ENCODE measurements at places on chromosomes 1 and 21. TPM values are rescaled to one million over a fixed set of nuclear protein-coding genes. Genes with fewer than 3 reads are reported as not detected.

NT5C1A gene
- total RNA-seq: not detected

- no peaks in the 10 kb centered on the region for H3K27me3 ChIP-seq
- no peak overlapping the region for H3K4me3 ChIP-seq
- no peak for DNase-seq
- H3K36me3 ChIP-seq: no peaks in the 10 kb centered on the region
Measured at GRCh38 chr1:53575141-53575954, 116.1 kb downstream of the DMRTB1 start.

DNA sequence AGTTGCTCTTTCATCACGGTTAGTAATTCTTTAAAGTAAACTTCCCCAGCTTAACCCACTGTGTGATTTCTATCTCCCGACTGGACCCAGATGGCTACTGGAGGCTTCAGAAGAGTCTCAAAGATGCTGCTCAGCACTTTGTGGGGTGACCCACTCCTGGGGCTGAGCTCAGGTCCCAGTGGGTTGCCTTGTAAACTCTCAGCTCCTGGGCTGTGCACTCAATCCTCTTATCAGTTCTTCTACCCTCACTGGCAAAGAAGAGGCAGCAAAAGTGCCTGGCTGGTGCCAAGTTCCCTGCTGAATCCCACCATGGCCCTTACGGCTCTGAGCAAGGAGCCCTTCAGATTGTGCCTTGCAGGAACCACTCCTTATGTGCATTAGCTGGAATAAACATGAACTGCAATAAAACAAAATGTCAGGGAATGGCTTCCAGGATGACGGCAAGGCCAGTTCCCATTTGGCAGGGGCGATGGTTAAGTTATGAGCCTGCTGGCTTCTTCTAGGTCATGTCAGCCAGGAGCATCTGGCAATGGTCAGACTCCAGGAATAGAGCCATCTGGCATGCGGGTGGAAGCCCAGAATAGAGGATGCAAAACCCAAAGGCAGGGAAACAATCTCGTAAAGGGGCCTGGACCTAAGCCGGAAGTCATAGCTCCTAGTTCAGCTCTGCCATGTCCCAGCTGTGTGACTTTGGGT, 6.8 kb downstream of the MYOC start:
- H3K4me1 ChIP-seq: peaks cover 15% of the 10 kb centered on the region
- H3K27me3 ChIP-seq: no peaks in the 10 kb centered on the region
- DNase-seq: no peak
- no peak overlapping the region for H3K4me3 ChIP-seq
- H3K36me3 ChIP-seq: no peaks in the 10 kb centered on the region

PGLYRP3 gene
- not detected for total RNA-seq

DNA sequence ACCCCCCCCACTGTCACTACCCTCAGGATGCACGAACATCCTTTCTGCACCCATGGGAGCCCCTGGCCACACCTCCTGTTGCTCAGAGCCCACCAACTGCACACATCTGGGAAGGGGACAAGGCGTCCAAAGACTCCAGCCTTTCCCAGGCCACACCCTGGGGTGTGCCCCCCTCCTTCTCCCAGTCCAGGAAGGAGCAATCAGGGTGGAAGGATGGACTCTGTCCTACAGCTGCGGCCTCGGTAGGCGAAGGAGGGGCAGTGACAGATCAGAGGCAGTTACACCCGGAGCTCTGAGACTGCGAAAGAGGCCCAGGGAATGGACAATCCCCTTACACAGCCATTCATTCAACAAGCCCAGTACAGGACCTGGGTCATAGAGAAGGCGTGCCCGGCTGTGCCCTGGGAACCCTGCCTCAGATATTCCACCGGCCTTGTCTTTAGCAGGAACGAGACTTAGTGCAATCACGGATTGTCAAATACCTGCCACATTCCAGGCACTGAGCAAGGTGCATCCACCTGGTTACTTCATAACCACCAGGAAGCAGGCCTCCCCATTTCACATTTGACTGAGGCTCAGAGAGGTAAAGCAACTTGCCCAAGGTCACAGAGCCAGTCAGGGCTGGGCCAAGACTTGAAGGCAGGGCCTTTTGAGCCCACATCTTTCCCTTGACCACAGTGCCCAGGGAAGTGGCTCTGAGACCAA, 9.4 kb downstream of the HSPG2 start:
- H3K27me3 ChIP-seq: no peaks in the 10 kb centered on the region
- DNase-seq: no peak
- H3K4me3 ChIP-seq: no peak overlapping the region
- peaks cover 85% of the 10 kb centered on the region for H3K4me1 ChIP-seq

ATXN7L2 gene
- total RNA-seq: 3.8 TPM

GRCh38 chr1:161196521-161197451, 2.1 kb downstream of the ADAMTS4 start:
- no peaks in the 10 kb centered on the region for H3K27me3 ChIP-seq
- H3K4me3 ChIP-seq: peak overlapping the region; percentile 40
- peaks cover 90% of the 10 kb centered on the region for H3K4me1 ChIP-seq

DNA sequence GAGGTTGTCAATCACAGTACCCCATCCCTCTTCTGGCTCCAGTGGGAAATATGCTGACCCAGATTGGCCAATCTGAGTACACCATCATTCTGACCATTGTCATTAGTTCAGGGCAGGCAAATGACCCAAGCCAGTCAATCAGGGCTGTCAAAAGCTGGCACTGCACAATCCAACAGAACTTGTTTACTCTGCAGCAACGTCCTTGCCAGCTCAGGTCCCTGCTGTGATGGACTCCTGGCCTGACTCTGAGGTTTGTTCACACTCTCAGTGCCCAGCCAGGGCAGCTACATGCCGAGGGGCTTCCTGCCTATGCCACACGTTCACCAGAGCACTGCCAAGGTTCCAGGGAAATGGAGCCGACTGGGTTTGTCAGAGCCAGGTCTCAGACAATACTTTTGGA, 14.7 kb upstream of the OVAAL start:
- H3K27ac ChIP-seq: no peak overlapping the region
- H3K36me3 ChIP-seq: no peaks in the 10 kb centered on the region
- no peaks in the 10 kb centered on the region for H3K27me3 ChIP-seq
- no peaks in the 10 kb centered on the region for H3K4me1 ChIP-seq
- no peak overlapping the region for H3K4me3 ChIP-seq

DNA sequence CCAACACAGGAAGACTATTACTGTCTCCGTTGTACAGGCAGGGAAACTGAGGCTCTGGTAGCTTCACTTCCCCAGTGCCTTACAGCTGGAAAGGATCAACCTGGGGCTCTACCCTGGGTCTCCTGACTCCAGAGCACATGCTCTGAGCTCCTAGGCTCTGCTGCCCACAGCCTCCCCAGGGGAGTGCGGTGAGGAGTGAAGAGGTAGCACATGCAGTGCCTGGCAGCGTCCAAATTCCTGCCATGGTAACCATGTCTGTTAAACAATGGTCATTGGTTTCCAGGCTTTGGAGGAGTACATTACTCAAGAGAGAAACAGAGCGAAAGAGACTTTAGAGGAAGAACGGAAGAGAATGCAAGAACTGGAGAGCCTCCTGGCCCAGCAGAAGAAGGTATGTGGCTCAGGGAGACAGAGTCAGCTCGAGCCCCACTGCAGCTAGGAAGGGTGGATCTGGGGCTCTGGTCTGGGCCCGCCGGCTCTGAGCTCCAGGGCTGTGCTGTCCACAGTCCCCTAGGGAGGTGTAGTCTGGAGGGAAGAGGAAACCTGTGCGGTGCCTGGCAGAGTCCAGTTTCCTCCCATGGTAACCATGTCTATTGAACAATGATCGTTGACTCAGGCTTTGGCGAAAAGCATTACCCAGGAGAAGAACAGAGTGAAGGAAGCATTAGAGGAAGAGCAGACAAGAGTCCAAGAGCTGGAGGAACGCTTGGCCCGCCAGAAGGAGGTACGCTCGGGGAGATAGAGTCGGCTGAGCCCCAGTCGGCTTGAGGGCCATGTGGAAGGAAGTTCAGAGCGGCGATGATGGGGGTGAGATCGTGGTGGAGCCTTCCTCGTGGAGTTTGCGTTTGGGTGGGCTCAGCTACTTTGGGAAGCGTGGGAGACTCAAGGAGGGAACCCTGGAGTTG, 64.6 kb upstream of the EFHD2 start:
- peak overlapping the region; percentile 49 for H3K27ac ChIP-seq
- no peak overlapping the region for H3K4me3 ChIP-seq
- H3K27me3 ChIP-seq: no peaks in the 10 kb centered on the region
- H3K4me1 ChIP-seq: peaks cover 18% of the 10 kb centered on the region
- H3K36me3 ChIP-seq: no peaks in the 10 kb centered on the region

- H3K27ac ChIP-seq: no peak overlapping the region
- no peak for DNase-seq
- H3K4me1 ChIP-seq: no peaks in the 10 kb centered on the region
- H3K36me3 ChIP-seq: no peaks in the 10 kb centered on the region
Measured at GRCh38 chr1:25103164-25103795, 129.0 kb downstream of the SYF2 start.

C1QTNF12 gene
- total RNA-seq: 1.2 TPM

GRCh38 chr1:174858301-174858700, 141.4 kb upstream of the CACYBP start:
- H3K36me3 ChIP-seq: no peaks in the 10 kb centered on the region
- no peak overlapping the region for H3K27ac ChIP-seq
- no peaks in the 10 kb centered on the region for H3K4me1 ChIP-seq

DNA sequence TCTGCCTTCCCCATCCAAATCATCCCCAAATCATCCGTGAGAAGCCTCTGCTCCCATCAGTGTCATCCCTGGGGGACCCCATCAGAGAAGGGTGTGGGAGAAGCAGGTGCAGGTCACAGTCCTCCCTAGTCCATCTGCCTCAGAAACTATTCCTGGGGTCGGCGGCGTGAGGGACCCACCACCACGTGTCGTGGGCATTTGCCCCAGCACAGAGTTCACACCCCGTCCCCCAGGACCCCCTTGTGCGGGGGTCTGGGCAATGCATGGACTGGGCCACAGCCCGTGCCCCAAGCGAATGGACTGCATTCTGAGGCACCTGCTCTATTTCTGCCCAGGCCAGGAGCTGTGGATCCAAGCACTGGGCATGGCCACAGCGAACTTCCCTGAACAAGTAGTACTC, 38.4 kb downstream of the ATF3 start:
- no peaks in the 10 kb centered on the region for H3K4me1 ChIP-seq
- no peak overlapping the region for H3K4me3 ChIP-seq
- no peak for DNase-seq
- H3K27ac ChIP-seq: no peak overlapping the region
- H3K27me3 ChIP-seq: no peaks in the 10 kb centered on the region

SERPINC1 gene
- total RNA-seq: 0.30 TPM

DNA sequence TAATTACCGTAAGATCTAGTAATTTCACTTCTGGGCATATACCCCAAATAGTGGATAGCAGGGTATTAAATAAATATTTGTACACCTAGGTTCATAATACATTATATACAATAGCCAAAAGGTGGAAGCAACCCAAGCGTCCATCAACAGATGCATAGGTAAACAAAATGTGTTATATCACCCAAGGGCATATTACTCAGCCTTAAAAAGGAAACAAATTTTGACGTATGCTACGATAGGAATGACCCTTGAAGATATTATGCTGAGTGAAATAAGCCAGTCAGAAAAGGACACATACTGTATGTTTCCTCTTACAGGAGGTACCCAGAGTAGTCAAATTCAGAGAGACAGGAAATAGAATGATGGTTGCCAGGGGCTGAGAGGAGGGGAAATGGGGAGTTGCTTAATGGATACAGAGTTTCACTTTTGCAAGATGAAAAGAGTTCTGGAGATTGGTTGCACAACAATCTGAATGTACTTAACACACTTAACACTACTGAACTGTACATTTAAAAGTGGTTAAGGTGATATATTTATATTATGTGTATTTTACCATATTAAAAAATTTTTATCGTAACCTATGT, 36.6 kb upstream of the KCTD3 start:
- H3K4me1 ChIP-seq: no peaks in the 10 kb centered on the region
- no peak for DNase-seq
- H3K4me3 ChIP-seq: no peak overlapping the region
- no peaks in the 10 kb centered on the region for H3K36me3 ChIP-seq
- no peak overlapping the region for H3K27ac ChIP-seq

GRCh38 chr1:42214447-42214871, 49.9 kb upstream of the GUCA2A start:
- H3K4me3 ChIP-seq: no peak overlapping the region
- no peaks in the 10 kb centered on the region for H3K36me3 ChIP-seq
- H3K27me3 ChIP-seq: no peaks in the 10 kb centered on the region
- DNase-seq: no peak
- H3K4me1 ChIP-seq: peaks cover 18% of the 10 kb centered on the region

OTUD7B gene
- total RNA-seq: 29.5 TPM

DNA sequence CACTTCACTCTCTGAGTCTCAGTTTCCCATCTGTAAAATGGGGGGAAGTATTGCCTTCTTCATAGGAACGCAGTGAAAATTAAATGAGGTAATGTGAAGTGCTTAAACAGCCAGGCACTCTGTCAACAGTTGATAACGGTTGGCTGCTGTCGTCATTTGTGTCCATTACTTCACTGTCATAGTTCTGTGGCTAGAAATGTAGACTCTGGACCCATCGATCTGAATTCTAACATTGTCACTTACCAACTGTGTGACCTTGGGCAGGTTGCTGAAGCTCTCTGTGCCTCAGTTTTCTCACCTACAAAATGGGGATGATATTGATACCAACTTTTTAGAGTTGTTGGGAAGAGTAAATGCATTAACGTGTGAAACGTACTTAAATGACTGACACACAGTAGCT, 152.6 kb downstream of the PTPRU start:
- no peak overlapping the region for H3K4me3 ChIP-seq
- H3K36me3 ChIP-seq: no peaks in the 10 kb centered on the region
- no peaks in the 10 kb centered on the region for H3K4me1 ChIP-seq
- no peak overlapping the region for H3K27ac ChIP-seq
- no peak for DNase-seq
- peaks cover 59% of the 10 kb centered on the region for H3K27me3 ChIP-seq

DNA sequence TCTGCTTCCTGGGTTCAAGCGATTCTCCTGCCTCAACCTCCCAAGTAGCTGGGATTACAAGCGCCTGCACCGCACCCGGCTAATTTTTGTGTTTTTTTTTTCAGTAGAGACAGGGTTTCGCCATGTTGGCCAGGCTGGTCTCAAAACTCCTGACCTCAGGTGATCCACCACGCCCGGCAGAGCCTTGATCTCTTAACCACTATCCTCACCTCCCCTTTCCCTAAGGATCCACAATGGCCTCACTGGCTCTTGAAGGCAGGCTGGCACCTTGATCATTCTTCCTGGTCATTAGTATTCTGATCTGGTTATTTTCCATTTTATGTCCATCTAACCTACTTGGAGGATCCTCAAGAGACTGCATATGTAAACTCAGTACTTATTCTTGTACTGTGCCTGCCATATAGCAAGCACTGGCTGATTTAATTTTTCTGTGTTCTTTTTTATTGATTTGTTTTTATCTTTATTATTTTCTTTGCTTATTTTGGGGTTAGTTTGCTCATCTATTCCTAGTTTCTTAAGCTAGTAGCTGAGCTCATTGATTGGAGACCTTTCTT, 6.3 kb downstream of the RCC1 start:
- H3K4me3 ChIP-seq: peak overlapping the region; percentile 4
- H3K36me3 ChIP-seq: peaks cover 79% of the 10 kb centered on the region

FAM163A gene
- total RNA-seq: not detected

DNA sequence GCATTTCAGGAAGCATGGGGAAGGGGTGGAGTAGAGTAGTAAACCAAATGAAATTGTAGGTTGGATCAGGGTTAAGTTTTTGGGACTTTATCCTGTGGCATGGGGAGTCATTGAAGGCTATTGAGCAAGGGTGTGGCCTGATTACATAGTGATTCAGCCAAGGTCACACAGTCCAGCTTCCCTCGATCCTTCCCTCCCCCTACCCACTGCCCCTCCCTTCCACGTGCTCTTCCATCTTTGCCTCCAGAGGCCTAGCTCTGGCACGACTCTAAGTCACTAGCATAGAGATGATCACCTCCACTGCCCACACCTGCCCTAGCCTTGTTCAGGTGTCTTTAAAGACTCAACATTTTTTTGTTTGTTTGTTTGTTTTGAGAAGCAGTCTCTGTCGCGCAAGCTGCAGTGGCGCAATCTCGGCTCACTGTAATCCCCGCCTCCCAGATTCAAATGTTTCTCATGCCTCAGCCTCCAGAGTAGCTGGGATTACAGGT, 37.2 kb upstream of the SLC9A1 start:
- peaks cover 13% of the 10 kb centered on the region for H3K4me1 ChIP-seq
- no peaks in the 10 kb centered on the region for H3K36me3 ChIP-seq
- no peak overlapping the region for H3K4me3 ChIP-seq
- no peak for DNase-seq
- H3K27me3 ChIP-seq: no peaks in the 10 kb centered on the region
